ENCODE measurements at places on chromosomes 4 and X. TPM values are rescaled to one million over a fixed set of nuclear protein-coding genes. Genes with fewer than 3 reads are reported as not detected.

CTSO gene
- 7.3 TPM for total RNA-seq

PNMA6F gene
- total RNA-seq, result not detected

GBA3 gene
- 0.54 TPM for total RNA-seq

UGT2B11 gene
- not detected for total RNA-seq

IL1RAPL1 gene
- total RNA-seq, result 0.12 TPM

DNA sequence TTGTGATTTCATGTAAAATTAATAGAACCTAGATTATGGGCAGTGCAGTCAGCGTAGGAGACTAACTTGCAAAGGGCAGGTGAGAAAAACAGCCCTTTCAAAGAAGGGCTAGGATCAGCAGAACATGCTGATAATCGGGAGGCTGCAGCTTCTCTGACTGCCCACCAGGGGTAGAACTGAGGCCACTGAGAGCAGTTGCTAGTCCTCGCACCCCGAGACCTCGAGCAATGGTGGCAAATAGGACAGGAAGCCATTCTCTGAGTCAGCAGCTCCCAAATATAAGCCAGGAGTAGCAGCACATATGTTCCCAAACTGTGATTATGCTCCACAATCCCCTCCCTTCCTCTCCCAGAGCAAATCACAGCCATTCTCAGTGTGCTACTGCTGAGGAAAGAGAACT lies 186.5 kb downstream of the MSL3 start:
- peak; percentile 66 for DNase-seq

DNA sequence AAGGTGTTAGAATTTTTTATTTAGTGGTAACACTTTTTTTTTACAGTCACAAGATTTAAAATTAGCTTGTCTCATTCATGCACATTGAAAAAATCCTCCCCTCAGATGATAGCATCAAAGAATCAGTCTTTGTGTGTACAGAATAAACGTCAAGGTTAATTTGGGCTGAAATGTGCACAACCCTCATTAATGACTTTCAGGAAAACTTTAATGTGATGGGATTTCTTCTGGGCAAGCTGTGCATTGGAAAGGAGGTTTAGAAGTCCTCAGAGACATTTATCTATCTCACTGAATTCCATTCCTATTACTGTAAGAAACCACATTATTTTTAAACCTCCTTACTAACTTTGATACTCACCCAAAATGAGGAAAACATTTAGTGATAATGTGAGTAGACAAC lies 88.2 kb upstream of the TECRL start:
- no peak for DNase-seq

DNA sequence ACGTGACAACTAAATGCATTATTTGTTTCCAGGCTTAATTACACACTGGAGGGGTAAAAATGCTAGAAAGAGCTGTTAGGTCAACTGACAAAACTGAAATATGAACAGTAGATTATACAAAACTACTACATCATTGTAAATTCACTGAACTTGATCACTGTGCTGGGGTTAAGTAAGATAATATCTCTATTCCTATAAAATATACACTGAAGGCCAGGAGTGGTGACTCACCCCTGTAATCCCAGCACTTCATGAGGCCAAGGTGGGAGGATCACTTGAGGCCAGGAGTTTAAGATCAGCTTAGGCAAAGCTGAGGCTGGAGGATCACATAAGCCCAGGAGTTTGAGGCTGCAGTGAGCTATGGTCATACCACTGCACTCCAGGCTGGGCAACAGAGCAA lies 31.8 kb upstream of the NKX6-1 start:
- DNase-seq, result no peak

DNA sequence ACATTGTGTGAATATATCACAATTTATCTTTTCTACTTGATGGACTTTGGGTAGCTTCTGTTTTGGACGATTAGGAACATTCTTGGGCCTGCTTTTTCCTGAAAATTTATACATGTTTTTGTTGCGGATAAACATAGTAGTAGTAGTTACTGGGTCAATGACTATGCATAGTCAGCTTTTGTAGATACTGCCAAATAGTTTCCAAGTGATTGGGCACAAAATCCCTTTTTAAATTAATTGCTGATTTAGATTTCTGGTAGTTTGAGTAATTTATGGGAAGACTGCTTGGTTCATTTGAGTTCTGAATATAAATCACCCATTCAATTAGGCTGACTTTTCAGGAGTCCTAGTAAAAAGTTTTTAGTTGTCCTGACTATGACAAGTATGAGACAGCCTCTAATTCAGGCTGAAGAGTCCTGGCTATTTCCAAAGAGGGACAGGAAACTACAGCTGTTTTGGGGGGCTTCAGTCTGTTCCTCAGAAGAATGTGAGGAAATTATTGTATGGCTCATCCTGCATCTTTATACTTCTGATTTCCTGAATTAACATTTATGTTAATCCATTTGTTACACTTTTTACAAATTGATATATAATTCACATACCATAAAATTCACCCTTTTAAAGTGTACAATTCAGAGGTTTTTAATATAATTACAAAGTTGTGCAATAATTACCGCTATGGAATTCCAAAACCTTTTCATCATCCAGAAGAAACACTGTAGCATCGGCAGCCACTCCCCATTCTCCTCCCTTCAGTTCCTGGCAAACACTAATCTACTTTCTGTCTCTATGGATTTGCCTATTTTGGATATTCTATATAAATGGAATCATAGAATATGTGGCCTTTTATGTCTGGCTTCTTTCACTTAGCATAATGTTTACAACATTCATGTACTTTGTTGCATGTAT lies 14.2 kb downstream of the LRP2BP start:
- DNase-seq, result no peak

DNA sequence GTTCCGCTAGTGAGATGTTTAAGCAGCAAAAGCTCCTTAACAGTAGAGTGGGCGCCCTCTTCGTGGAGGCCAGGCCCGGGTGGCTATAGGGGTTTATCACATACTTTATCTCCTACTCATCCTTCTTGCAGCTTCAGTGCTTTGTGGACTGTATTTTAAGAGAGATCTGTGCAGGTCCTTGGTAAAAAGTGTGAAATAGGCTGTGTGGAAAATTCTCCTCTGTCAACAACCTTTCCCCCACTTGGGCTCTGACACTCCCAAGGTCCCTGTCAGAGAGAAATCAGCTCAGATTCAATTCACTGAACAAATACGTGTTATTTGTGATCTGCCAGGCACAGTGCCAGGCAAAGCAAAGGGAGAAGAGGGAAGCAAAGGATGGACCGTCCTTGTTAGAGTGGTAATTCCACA lies 214.3 kb upstream of the PPARGC1A start:
- DNase-seq, result no peak

- DNase-seq, result no peak
These were observed 91.9 kb upstream of the PPP1R2C start for GRCh38 chrX:42869659-42870476.

GRCh38 chrX:72715546-72715945 lies 1.4 kb upstream of the PHKA1 start:
- DNase-seq, result no peak
